ENCODE measurements at places on chromosomes 12 and 14.

DNA sequence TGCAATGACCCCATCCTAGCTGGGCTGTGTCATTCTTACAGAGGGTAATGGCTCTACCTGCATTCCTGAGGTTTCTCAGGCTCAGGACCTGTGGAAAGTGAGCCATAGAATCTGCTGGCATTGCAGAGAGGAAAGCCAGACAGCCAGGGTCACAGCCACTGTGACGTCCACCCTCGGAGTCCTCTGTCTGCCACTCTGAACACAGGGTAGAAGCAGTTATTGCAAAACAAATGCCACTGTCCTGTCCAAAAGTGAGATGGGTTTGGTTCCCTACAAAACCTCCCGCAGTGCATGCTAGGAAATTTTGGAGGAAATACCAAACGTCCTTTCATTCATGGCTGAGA is 37.8 kb downstream of the TNFAIP2 start:
- DNase-seq, result no peak

DNA sequence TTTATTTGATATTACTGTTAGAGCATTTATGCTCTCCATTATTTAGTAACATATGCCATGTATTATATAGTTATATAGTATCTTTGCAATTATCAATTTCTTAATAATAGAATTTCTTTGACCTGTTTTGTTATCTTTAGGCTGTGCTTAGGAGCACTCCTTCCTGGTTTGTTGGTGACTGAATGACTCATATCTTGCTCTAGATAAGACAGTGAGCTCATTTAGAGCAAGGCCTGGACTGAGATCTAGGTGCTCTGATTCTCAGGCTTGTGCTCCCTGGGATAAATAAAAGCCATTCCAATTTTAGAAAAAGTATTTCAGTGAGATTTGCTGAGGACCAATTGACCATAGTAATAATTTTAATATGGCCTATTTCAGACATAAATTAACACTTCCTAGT is 951.2 kb downstream of the FLRT2 start:
- DNase-seq, result no peak

DNA sequence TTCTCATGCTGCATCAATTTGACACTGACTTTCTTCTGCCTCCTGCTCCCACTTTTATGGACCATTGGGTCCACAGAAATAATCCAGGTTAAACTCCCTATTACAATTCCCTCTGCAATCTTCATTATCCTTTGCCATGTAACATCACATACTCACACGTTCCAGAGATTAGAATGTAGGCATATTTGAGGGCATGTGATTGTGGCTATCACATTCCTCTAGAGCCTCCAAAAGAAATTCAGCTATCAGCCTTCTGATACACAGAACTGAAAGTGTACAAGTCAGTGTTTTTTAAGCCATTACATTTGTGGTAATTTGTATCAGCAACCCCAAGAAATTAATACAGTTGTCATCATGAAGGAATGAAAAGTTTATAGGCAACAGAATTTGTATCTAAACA is 892.4 kb downstream of the RPS29 start:
- no peak for DNase-seq

DNA sequence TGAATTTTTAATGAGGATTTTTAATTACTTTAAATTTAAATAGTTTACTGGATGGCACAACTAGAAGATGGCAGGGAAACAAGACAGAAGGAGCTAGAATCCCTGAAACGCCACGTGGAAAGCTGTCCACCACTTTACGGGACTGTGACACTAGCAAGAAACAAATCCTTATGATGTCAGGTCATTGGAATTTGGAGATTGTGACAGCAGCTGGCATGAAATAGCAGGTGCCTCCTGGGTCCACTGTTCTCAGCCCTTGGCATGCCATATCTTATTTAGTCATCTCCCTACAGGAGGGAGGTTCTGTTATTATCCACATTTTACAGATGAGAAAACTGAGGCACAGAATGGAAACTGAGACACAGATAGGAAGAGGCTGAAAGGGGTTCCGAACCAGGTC is 113.8 kb downstream of the BCL11B start:
- DNase-seq, result no peak

DNA sequence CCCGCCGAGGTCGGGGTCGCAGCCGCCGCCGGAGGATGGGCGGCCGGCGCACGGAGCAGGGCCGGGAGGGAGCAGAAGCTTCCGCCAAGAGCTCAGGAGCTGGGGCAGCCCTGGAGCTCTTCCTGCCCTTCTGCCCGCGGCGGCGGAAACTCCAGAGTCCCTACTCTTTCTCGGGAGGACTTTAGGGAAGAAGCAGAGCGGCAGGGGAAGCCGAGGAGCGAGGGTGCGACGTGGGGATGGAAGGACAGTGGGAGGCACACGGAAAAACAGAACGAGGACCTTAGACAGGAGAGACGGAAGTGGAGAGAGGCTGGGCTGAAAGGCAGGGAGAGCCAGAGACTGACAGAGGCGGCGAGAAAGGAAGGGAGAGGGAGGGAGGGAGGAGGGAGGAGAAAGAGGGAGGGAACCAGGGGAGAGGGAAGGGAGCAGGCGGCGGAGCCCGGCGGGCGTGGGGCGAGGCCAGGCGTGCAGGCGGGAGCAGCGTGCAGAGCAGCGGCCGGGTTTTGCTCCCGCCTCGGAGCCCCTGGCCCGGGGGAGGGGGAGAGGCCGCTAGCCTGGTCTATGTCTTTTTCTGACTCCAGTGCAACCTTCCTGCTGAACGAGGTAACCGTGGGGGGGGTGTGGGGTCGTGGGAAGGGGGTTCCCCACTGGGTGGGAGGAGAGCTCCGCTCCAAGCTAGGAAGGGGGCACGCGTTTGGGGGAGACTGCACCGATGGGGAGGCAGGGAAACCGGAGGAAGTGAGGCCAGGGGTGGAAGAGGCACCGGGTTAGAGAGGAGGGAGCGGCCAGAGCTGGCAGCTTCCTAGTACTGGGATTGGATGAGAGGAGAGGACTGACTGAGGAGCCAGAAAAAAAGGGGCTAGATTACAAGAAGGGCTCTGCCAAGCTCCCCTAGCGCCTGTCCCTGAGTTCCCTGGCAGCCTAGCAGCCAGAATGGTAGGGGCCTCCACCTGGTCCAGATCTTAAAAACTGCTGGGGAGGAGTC is 2.9 kb upstream of the CACNB3 start:
- peak; percentile 55 for DNase-seq
